Activated CD4-positive, alpha-beta memory T cell treated with anti-CD3 and anti-CD28 coated beads, Interleukin-2, amount 10 ng/mL, durations not matched to agents 7 days and 5 days (primary cell): ENCODE measurements at places on chromosomes 4 and X. TPM values are rescaled to one million over a fixed set of nuclear protein-coding genes. Genes with fewer than 3 reads are reported as not detected.

- H3K4me1 ChIP-seq: peaks cover 62% of the 10 kb centered on the region
- peak overlapping the region; percentile 88 for H3K4me3 ChIP-seq
- DNase-seq: peak; percentile 23
- peaks cover 22% of the 10 kb centered on the region for H3K36me3 ChIP-seq
- H3K27ac ChIP-seq: peak overlapping the region; percentile 94
- no peaks in the 10 kb centered on the region for H3K27me3 ChIP-seq
Measured at GRCh38 chr4:139300431-139301112, 733 bp upstream of the NAA15 start.

GRCh38 chr4:84568496-84568895, 14.4 kb upstream of the CDS1 start:
- no peak overlapping the region for H3K4me3 ChIP-seq
- no peak overlapping the region for H3K27ac ChIP-seq
- DNase-seq: no peak
- H3K4me1 ChIP-seq: peaks cover 8% of the 10 kb centered on the region
- H3K27me3 ChIP-seq: peaks cover 14% of the 10 kb centered on the region

DNA sequence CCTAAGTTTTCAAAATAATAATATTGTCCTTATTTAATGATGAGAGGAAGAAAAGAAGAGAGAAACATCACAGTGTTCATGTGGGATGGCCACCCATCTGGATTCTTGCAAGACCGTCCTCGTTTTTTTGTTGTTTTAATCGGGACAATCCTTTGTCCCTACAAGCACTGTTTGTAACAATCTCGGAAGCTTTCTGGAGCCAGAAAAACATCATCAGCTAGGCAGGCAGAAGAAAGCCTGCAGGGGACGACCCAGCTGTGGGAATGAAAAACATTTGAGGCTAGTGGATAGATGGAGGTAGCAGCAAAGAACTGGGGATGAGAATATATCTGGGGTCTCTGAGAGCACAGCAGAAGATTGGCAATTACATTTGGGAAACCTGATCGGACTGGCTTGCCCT, 105.6 kb downstream of the DKK2 start:
- H3K4me3 ChIP-seq: no peak overlapping the region
- no peaks in the 10 kb centered on the region for H3K36me3 ChIP-seq

GRCh38 chrX:65744965-65745364, 77.5 kb downstream of the MSN start:
- H3K36me3 ChIP-seq: peaks cover 63% of the 10 kb centered on the region
- H3K4me3 ChIP-seq: no peak overlapping the region
- no peak overlapping the region for H3K27ac ChIP-seq

Gene GJB1
- total RNA-seq: not detected

Gene F9
- total RNA-seq: not detected

Gene SYTL4
- total RNA-seq: not detected

- no peak for DNase-seq
- no peak overlapping the region for H3K4me3 ChIP-seq
- no peaks in the 10 kb centered on the region for H3K27me3 ChIP-seq
- H3K4me1 ChIP-seq: peaks cover 17% of the 10 kb centered on the region
Measured at GRCh38 chrX:153583433-153583832, 15.5 kb downstream of the CCNQ start.

DNA sequence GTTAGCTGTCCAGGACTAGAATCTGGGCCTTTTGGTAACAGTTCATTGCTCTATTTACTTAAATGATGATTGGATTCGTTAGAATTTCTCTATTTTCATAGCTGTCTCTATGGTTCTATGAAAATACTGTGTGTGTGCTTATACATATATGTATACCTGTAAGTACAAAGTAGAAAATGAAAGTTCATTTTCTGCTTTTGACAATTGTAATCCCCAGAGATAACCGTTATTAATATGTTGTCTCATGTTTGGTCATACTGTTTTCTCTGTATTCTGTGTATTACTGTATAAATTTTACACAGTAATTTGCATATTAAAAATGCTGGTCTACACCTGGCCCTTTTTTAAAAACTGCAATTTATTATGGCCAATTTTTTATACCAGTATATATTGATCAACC, 55.4 kb downstream of the CLCN3 start:
- DNase-seq: no peak
- H3K36me3 ChIP-seq: peaks cover 16% of the 10 kb centered on the region
- H3K27ac ChIP-seq: no peak overlapping the region
- H3K4me1 ChIP-seq: no peaks in the 10 kb centered on the region
- H3K27me3 ChIP-seq: no peaks in the 10 kb centered on the region

GRCh38 chr4:176013476-176014247, 52.0 kb upstream of the WDR17 start:
- H3K27ac ChIP-seq: no peak overlapping the region
- no peaks in the 10 kb centered on the region for H3K27me3 ChIP-seq
- H3K4me3 ChIP-seq: no peak overlapping the region
- no peaks in the 10 kb centered on the region for H3K4me1 ChIP-seq

Gene NCAPG
- 77.7 TPM for total RNA-seq

GRCh38 chrX:27309406-27309805, 153.7 kb downstream of the PPP4R3C start:
- no peak for DNase-seq
- no peaks in the 10 kb centered on the region for H3K4me1 ChIP-seq
- no peaks in the 10 kb centered on the region for H3K27me3 ChIP-seq

DNA sequence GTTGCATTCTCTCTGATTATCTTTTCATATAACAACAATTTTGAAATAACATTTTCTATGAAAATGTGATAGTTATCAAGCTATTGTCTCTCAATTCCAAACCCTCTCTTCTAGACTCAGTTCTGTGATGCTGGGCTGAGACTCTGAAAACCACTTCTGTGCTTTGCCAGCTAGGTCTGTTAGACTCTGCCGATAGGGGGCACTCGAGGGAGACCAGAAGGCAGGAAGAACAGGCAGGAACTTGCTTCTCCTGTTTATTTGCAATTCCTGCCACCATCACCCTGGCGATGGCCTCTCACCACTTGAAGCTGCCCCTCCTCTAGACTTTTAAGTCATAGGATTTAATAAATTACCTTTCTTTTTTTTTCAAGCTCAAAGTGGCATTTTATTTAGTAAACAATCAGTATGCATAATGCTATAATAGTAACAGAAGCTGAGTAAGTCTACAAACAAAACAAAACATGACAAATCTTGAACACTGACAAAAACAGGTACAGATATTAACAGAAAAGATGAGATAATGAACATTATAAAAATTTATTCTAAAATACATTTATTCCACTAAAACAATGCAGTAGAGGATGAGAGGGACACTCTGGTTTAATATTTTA, 49.7 kb downstream of the RASL11B start:
- peaks cover 10% of the 10 kb centered on the region for H3K4me1 ChIP-seq
- H3K27me3 ChIP-seq: no peaks in the 10 kb centered on the region
- H3K36me3 ChIP-seq: no peaks in the 10 kb centered on the region
- no peak overlapping the region for H3K27ac ChIP-seq
- peak; percentile 74 for DNase-seq

Gene PABPC1L2B
- total RNA-seq: not detected

GRCh38 chr4:29770627-29771026, 949.5 kb upstream of the PCDH7 start:
- no peak overlapping the region for H3K27ac ChIP-seq
- H3K27me3 ChIP-seq: no peaks in the 10 kb centered on the region
- H3K36me3 ChIP-seq: no peaks in the 10 kb centered on the region
- H3K4me3 ChIP-seq: no peak overlapping the region
- H3K4me1 ChIP-seq: no peaks in the 10 kb centered on the region
- DNase-seq: no peak

DNA sequence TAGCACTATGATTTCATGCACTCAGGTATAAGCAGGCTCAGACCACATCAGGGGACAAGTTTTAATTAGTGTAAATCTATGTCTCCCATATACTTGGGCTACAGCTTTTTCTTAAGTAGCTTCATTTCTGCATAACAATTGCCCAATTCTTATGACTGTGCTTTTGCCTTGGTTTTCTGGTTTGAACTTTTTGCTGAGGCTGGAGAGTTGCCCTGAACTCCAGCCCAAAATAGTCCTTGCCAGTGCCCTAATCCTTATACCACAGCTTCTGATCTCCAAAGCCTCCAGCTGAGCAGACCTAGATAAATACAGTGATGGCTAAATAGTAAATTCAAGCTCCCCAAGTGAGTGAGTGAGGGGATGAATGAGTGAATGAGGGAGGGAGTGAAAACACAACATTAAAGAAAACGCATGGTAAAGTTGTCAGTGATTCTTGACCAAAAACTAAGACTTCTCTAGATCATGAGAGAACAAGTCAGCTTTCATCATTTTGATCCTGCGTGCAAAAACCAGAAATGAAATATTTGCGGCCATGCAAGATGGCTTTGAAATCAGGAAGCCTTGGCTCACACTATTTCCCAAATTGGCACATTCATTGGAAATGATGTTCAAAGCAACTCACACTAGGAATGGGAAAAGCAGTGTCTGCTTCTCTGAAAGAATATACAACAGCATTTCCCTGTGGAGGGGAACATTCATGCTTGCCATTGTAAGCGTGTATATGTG, 437.1 kb upstream of the CTSO start:
- no peak for DNase-seq
- no peaks in the 10 kb centered on the region for H3K4me1 ChIP-seq
- H3K27me3 ChIP-seq: no peaks in the 10 kb centered on the region
- H3K4me3 ChIP-seq: no peak overlapping the region

Gene WDR17
- 0.78 TPM for total RNA-seq

Gene EXOC1
- 37.2 TPM for total RNA-seq

DNA sequence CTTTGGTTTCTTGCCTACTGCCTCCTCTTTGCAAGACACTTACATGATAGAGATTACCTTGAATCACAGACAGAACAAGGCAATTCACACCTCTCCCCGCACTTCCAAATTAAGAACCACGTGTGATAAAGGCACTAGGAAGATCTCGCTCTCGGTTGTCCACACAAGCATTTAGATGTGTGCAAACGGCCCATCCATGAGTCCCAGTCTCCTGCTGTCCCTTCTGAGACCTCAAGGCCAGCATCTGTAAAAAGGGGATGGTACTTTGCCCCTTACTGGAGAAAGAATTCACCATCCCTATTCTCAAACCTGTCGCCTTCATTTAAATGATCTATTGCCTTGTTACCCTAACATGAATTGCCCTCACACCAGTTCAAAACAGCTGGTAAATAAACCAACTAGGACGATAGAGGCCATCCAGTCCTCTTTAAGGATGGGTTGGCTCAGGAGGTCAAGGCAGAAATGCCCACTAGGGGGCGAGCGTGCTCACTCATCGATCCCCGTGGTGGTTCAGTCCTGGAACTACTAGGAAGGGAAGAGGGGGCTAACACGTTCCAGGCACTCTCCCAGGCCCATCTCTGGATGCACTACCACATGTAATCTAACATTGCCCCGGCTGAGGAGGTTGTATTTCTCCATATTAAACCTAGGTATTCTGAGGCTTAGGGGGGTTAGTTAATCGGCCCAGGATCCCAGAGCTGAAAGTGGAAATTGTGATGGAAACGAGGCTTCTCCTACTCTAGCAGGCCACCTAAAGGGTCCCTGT, 95.8 kb downstream of the DHX15 start:
- H3K4me3 ChIP-seq: no peak overlapping the region
- H3K27ac ChIP-seq: no peak overlapping the region
- DNase-seq: peak; percentile 71

- H3K4me1 ChIP-seq: no peaks in the 10 kb centered on the region
- H3K27ac ChIP-seq: no peak overlapping the region
- no peaks in the 10 kb centered on the region for H3K27me3 ChIP-seq
Measured at GRCh38 chr4:36900446-36900987, 344.0 kb upstream of the NWD2 start.

Gene ERAS
- total RNA-seq: not detected

Gene MAGEA9B
- not detected for total RNA-seq

GRCh38 chrX:109940411-109940810, 62.5 kb upstream of the TMEM164 start:
- no peak for DNase-seq
- no peaks in the 10 kb centered on the region for H3K27me3 ChIP-seq
- H3K4me3 ChIP-seq: no peak overlapping the region

DNA sequence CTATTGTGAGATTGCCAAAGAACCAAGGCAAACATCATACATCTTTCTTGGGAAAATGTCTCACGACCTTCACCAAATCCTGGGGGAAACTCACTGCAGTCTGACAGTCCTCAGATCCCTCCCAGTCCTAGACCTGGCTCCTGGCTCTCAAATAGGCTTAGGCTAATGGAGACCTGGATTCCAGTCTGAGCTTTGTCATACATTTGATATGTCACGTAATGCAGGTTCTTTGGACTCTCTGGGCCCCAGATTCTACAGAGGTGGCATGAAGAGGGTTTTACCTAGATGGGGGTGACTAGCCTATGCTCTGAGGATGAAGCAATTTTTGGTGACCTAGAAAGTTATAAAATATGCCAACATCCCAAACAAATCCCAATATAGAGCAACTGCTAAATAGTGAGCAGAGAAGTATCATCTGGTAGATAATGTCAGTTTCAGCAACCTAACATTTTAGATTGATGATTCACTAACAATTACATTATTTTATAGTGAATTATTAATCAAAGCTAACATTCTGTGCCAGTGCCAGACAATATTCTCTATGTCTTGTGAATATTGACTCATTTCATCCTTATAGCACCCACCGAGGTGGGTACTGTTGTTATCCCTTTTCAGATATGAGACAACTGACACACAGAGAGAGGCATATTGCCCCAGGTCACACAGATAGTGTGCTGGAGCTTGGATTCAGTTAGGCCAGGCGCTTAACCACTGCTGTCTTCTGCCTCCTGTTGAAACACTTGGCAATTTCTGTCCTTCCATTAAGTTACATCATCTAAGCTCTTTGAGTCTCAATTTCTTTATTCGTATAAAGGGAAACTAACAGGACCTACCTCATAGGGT, 195.4 kb upstream of the MAMLD1 start:
- H3K4me1 ChIP-seq: no peaks in the 10 kb centered on the region
- H3K36me3 ChIP-seq: no peaks in the 10 kb centered on the region
- DNase-seq: no peak
- no peaks in the 10 kb centered on the region for H3K27me3 ChIP-seq
- H3K27ac ChIP-seq: no peak overlapping the region
- H3K4me3 ChIP-seq: no peak overlapping the region
